ENCODE measurements at places on chromosomes 16 and 17. TPM values are rescaled to one million over a fixed set of nuclear protein-coding genes. Genes with fewer than 3 reads are reported as not detected.

The ZG16 gene
- not detected for total RNA-seq

The CDH5 gene
- total RNA-seq: 0.50 TPM

The MYOCD gene
- total RNA-seq: 0.11 TPM

The PRSS8 gene
- not detected for total RNA-seq

The LGALS9 gene
- total RNA-seq: 1.00 TPM

The KRTAP3-3 gene
- not detected for total RNA-seq

The SEZ6 gene
- not detected for total RNA-seq

The SLC35G6 gene
- not detected for total RNA-seq

The NPIPB8 gene
- total RNA-seq: under 0.01 TPM

The SPPL2C gene
- under 0.01 TPM for total RNA-seq

The KRTAP9-8 gene
- total RNA-seq: not detected

The PRR35 gene
- total RNA-seq: 0.11 TPM

The PTGES3L gene
- 0.44 TPM for total RNA-seq

The CCDC78 gene
- total RNA-seq: 4.8 TPM

The CRISPLD2 gene
- 5.4 TPM for total RNA-seq

The CRHR1 gene
- not detected for total RNA-seq

The TEKT5 gene
- total RNA-seq: not detected

The FBXW10 gene
- total RNA-seq: 0.12 TPM

The RPL19 gene
- 2,019 TPM for total RNA-seq

The ATP1B2 gene
- not detected for total RNA-seq

The MTSS2 gene
- 15.6 TPM for total RNA-seq

The ZFP3 gene
- total RNA-seq: 1.7 TPM

The P2RX5 gene
- 4.0 TPM for total RNA-seq

The ITGB3 gene
- total RNA-seq: 27.8 TPM

The CCL14 gene
- total RNA-seq: not detected

The TMEM204 gene
- total RNA-seq: 4.8 TPM

The CBX2 gene
- total RNA-seq: 2.3 TPM

The CHD9NB gene
- total RNA-seq: 2.1 TPM

The DNASE1L2 gene
- 0.87 TPM for total RNA-seq

The CORO6 gene
- total RNA-seq: 12.2 TPM

The DPEP2 gene
- total RNA-seq: not detected

The HEATR9 gene
- not detected for total RNA-seq

The PABPN1L gene
- total RNA-seq: not detected
